ENCODE measurements at places on chromosomes 2 and 18. TPM values are rescaled to one million over a fixed set of nuclear protein-coding genes. Genes with fewer than 3 reads are reported as not detected.

QPCT gene
- total RNA-seq: 2.9 TPM

RGPD6 gene
- total RNA-seq: 6.2 TPM

REG3A gene
- total RNA-seq: not detected

RBM44 gene
- 0.09 TPM for total RNA-seq

ATOH8 gene
- 0.07 TPM for total RNA-seq

SH3RF3 gene
- 1.1 TPM for total RNA-seq

LBX2 gene
- 0.56 TPM for total RNA-seq

IL36RN gene
- total RNA-seq: 11.6 TPM

LYG2 gene
- not detected for total RNA-seq

MAP2 gene
- total RNA-seq: 5.6 TPM

ANKRD62 gene
- total RNA-seq: not detected

ITSN2 gene
- 13.2 TPM for total RNA-seq

ADCYAP1 gene
- total RNA-seq: not detected

EMILIN1 gene
- 5.8 TPM for total RNA-seq

CCDC142 gene
- total RNA-seq: 9.3 TPM

MAP3K19 gene
- not detected for total RNA-seq

ARHGAP25 gene
- 3.9 TPM for total RNA-seq

LYPD1 gene
- total RNA-seq: not detected

ILKAP gene
- total RNA-seq: 19.3 TPM

IGFBP5 gene
- total RNA-seq: 1.3 TPM

DPYSL5 gene
- not detected for total RNA-seq

SLC8A1 gene
- total RNA-seq: 1.1 TPM

SPP2 gene
- not detected for total RNA-seq

ST6GAL2 gene
- total RNA-seq: 0.23 TPM

KLHL14 gene
- total RNA-seq: not detected

CHAC2 gene
- 13.3 TPM for total RNA-seq

CD8B2 gene
- not detected for total RNA-seq

CYRIA gene
- 1.1 TPM for total RNA-seq

ANTXR1 gene
- total RNA-seq: 11.4 TPM

ALPP gene
- not detected for total RNA-seq

TDRD15 gene
- total RNA-seq: not detected

ATP6V1B1 gene
- not detected for total RNA-seq

C2orf80 gene
- not detected for total RNA-seq

RNU2-63P gene
- not detected for total RNA-seq

ADD2 gene
- not detected for total RNA-seq

SPAG16 gene
- 22.8 TPM for total RNA-seq

ABCG8 gene
- total RNA-seq: not detected
